ENCODE measurements at places on chromosomes 1 and 21. TPM values are rescaled to one million over a fixed set of nuclear protein-coding genes. Genes with fewer than 3 reads are reported as not detected.

DNA sequence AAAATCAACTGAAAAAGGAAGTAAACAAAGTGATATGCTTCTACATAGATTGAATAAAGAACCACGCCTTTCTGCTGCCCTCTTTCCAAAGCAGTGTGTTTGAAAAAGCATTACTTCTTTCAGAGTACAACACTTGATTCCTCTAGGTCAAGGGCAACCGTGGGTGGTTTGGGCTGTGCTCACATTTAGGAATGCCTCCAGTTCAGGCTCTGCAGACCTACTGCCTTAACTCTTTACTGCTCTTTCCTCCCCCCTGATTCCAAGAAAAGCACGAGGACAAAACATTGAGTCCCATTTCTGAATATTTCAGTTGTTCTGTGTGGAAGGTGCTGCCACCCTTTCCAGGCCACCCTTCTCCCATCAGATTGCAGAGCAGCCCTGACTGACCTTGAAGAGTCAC lies 45.2 kb downstream of the ADAMTS1 start:
- no peak for DNase-seq

- peak; percentile 97 for DNase-seq
These were observed 63.7 kb downstream of the NAV1 start for GRCh38 chr1:201602413-201603265.

DNA sequence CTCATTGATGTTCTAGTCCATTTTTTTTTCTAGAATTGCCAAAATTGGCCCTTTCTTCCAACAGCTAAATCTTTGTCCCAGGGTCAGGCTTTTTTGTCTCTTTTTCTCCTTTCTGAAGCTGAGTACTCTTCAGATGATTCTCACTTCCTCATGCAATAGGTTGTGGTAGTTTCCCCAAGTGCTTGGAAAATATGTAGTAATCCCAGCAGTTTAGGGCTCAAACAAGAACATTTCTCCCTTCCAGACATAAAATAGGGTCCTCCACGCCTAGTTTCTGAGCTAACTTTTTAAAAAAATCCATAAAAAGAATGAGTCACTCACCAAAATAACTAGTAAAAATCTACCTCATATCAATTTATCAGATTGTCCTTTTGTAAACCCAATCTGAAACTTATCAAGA lies 10.0 kb upstream of the MCOLN3 start:
- DNase-seq: no peak

DNA sequence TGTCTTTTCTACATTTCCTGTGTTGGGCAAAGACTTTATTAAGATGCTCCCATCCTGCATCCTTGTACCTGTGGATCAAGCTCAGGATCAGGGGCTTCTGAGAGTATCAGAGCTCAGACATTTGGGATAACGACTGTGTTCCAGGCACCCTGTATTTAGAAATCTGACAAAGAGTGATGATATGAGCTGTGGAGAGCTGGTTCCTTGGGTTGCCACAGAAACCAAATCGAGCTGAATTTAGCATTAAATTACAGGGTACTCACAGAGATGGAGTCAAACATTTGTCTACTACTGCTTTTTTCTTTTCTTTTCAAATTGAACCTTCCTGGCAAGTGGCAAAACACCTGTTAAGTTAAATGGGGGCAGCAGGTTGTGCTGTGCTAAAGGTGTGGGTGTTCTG lies 110.6 kb downstream of the XCL2 start:
- no peak for DNase-seq

DNA sequence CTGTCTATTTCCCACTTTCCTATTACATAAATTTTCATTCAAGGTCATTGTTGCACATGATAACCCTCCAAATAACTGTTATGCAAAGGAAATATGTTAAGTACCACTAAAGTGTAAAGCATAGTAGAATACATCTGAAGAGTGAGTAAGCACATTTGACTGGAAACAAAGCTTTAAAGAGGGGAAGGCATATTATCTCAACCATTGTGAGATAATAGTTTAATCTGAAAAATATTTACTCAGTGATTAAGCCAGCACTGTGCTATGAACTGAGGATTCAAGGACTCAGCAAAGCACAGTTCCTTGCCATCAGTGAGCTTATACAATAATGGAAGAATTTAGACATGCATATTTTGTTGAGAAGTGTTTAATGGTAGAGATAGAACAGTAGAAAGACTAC lies 127.4 kb downstream of the HMCN1 start:
- no peak for DNase-seq

GRCh38 chr1:235702412-235702811 lies 52.8 kb upstream of the GNG4 start:
- DNase-seq: no peak

DNA sequence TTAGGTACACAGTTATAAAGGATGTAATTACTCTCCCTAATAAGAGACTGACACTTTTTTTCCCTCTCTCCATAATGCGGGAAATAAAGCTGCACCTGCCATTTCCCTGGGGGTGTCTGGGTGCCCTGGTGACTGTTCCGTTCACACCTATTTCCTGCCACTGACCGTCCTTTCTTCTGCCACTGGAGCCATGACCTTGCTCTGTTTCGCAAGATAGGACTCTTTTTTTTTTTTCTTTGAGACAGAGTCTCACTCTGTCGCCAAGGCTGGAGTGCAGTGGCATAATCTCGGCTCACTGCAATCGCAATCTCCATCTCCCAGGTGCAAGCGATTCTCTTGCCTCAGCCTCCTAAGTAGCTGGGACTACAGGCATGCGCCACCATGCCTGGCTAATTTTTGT lies 66.1 kb upstream of the SERBP1 start:
- no peak for DNase-seq

- no peak for DNase-seq
These were observed 330.0 kb upstream of the PLD5 start for GRCh38 chr1:242854466-242854865.

DNA sequence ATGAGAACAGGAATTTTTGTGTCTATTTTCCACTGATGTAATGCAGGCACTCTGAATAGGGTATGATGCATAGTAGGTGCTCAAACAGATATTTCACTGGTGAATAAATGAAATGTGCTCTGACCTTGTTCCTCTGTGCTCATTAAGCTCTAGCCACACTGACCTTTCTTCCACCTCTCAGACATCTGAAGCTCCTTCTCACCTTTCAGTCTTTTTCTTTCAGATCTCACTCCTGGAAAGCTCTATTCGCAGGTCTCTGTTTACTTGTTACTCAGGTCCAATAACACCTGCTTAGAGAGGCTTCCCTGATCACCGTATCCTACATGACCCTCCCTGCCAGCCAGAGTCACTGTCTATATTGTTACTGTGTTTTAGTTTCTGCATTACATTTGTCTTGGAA lies 59.2 kb upstream of the IVNS1ABP start:
- DNase-seq: no peak

DNA sequence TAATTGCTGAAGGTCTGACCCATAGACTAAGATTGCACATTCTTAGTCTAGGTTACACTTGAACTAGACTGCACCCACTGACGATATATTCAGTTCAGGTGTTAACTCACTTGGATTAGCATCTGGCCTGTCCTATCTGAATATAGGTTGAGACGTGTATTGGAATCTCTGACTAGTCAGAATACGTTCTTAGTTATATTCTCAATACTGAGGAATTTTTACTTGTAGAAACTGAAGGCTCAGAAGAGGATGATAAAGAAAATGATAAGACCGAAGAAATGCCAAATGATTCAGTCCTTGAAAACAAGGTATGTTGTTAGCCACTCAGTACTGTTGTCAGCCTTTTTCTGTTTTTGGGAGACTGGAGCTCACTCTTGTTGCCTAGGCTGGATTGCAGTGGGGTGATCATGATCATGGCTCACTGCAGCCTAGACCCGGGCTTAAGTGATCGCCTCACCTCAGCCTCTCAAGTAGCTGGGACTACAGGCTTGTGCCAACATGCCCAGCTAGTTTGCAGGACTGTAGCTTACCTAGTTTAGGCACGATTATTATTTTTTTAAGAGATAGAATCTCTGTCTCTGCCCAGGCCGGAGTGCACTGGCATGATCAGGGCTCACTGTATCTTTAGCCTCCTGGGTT lies 10.8 kb downstream of the CCDC17 start:
- no peak for DNase-seq

- no peak for DNase-seq
These were observed 401 bp downstream of the ITLN1 start for GRCh38 chr1:160884579-160884978.

DNA sequence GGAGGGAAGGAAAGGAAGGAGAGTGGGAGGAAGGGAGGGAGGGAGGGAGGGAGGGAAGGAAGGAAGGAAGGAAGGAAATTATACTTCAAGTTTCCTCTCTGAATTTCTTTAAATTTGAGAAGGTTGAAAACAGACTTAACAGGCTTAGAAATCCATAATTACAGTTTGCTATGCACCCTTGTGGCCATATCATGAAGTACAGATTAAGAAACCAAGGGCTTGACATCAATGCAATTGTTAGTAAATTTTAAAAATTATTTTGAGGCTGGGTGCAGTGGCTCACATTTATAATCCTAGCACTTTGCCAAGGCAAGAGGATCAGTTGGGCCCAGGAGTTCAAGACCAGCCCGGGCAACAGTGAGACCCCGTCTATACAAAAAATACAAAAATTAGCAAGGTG lies 14.4 kb downstream of the ANP32E start:
- no peak for DNase-seq

DNA sequence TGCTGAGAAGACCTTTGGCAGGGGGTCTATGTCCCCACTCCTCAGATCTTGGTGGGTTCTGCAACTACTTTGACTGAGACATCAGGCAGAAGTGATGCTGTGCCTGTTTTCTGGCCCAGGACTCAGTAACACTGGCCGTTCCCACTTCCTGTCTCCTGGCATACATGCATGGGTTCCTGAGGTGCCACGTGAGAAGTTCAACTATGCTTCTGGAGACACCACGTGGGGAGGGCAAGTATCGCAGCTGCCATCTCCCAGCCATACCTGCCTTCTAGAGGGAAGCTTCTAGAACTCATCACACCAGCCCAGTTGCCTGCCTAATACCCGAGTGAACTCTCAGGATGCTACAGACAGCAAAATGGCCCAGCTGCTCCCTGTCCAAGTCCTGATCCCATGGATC lies 65.8 kb downstream of the TRABD2B start:
- peak; percentile 41 for DNase-seq

- peak; percentile 44 for DNase-seq
These were observed 14.0 kb downstream of the HSF2BP start for GRCh38 chr21:43645136-43645891.

- no peak for DNase-seq
These were observed 34.0 kb downstream of the PCSK9 start for GRCh38 chr1:55073187-55073916.

GRCh38 chr1:155678027-155678426 lies 10.5 kb downstream of the YY1AP1 start:
- no peak for DNase-seq

DNA sequence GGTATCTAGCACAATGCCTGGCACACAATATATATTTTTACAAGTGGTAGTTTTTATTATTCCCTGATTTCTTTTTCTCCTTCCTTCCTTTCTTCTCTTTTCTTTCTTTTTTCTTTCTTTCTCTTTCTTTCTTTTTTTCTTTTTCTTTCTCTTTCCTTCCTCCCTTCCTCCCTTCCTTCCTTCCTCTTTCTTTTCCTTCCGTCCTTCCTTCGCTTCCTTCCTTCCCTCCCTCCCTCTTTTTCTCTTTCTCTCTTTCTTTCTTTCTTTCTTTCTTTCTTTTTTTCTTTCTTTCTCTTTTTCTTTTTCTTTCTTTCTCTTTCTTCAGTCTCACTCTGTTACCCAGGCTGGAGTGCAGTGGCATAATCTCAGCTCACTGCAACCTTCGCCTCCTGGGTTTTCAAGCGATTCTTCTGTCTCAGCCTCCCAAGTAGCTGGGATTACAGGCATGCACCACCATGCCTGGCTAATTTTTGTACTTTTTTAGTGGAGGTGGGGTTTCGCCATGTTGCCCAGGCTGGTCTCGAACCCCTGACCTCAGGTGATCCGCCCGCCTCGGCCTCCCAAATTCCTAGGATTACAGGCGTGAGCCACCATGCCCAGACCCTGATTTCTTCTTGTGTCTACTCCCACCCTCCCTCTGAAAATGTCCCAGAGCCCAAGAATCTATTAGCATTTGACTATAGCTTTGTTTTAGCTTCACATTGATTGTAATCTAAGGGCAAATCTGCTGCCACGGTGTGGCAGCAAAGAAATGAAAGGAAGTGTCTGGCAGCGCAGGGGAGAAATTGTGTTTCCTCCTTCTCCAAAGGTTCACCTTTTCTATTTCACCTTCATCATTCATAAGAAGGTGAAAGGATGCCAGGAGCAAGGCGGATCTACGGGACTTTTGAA lies 19.9 kb upstream of the ABCB10 start:
- no peak for DNase-seq

The AMY1A gene
- total RNA-seq: not detected

The RNF186 gene
- total RNA-seq: not detected

The CFAP74 gene
- 0.20 TPM for total RNA-seq

The PTCH2 gene
- total RNA-seq: not detected

The RXFP4 gene
- not detected for total RNA-seq

The TOR1AIP1 gene
- 20.4 TPM for total RNA-seq
